PC-3 (cell line): ENCODE measurements at places on chromosomes 7 and 10. TPM values are rescaled to one million over a fixed set of nuclear protein-coding genes. Genes with fewer than 3 reads are reported as not detected.

Gene MEOX2
- total RNA-seq: not detected in 2 replicates

DNA sequence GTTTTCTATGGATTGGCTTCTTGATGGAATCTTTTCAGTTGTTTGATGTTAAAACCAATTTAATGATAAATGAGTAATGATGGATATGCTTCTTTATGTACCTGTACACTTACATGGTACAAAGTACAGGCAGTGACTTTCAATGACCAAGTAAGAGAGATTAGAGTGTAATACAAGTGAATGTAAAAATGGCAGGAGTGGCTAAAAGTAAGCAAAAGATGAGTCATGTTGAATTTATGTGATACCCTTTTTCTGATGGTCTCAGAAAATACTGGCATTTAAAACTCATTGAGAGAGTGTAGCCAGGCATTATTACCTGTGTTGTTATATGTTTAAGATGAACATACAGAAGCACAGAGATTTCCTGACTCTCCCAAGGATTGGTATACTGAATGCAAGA, 97.1 kb downstream of the GPR85 start:
- DNase-seq: peak; percentile 44

GRCh38 chr10:122990278-122990677, 10.1 kb downstream of the PSTK start:
- no peak for DNase-seq

DNA sequence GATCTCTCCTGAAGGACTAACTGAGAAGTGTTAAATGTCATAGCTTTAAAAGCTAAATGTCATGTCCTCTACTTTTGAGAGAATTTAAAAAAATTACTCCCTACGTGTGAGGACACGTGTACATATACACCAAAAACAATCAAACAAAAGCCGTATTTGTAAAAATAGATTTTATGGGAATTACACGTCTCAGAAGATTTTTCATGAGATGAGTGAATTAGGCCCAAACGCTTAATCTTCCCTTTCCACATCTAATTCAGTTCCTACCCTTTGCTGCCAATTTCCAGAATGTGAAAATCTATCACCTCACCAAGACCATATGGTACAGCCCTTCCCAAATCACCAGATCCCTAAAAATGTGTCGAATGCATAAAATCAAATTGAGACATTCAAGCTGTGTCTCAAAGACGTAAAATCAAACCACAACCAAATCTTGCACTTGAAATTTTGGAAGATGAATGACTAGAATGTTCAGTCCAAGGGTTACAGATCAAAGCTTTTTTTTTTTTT, 1.0 kb upstream of the CTTNBP2 start:
- no peak for DNase-seq

GRCh38 chr7:128102490-128103291, 71.5 kb upstream of the LRRC4 start:
- no peak for DNase-seq

GRCh38 chr10:113108948-113109347, 158.9 kb downstream of the TCF7L2 start:
- no peak for DNase-seq

GRCh38 chr7:139647085-139647484, 123.6 kb downstream of the CLEC2L start:
- DNase-seq: no peak
